ENCODE measurements at places on chromosomes 1 and 21.

DNA sequence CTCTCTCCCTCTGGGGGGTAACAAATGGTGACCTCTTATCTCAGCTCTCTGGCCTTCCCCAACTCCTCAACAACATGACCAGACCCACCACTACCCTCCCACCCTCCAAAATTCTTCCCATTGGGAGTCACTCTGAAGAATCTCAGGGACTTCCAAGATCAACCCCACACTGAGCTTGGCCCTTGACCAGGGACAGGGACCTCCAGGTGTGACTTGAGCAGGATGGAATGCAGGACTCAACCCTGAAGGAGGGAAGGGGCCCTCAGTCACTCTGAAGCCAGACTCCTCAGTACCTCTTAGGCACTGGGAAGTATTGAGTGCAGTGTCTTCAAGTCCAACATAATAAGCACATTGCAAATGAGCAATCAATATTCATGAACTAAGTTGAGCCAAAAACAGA lies 1.9 kb downstream of the CASQ1 start:
- DNase-seq, result no peak

DNA sequence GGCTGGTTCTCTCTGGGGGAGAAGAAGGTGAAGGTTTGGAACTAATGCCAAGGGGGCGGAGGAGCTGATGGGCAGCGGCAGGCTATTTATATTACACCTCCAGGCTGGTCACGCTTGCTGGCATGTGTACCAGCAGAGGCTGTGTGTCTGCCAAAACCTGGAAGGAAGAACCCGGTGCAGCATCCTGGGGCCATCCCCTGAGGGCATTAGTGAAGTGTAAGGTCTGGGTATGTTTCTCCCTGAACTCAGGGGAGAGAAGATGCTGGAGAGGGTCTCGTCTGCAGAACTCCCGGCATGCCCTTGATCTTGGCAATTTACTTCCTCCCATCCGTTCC lies 5.3 kb downstream of the DISP3 start:
- no peak for DNase-seq

DNA sequence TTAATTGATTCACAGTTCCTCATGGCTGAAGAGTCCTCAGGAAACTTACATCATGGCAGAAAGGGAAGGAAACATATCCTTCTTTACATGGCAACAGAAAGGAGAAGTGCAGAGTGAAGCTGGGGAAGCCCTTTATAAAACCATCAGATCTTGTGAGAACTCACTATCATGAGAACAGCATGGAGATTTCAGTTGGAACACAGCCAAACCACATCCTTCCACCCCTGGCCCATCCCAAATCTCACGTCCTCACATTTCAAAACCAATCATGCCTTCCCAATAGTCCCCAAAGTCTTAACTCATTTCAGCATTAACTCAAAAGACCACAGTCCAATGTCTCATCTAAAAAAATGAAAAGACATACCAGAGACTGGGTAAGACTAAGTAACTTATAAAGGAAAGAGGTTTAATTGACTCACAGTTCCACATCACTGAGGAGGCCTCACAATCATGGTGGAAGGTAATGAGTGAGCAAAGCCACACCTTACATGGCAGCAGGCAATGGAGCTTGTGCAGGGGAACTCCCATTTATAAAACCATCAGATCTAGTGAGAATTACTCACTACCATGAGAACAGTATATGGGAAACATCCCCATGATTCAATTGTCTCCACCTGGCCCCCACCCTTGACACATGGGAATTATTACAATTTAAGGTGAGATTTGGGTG lies 105.2 kb downstream of the MRPL39 start:
- DNase-seq, result peak; percentile 6

GRCh38 chr21:39441502-39442475 lies 3.8 kb downstream of the LCA5L start:
- no peak for DNase-seq

- no peak for DNase-seq
These were observed 319.2 kb upstream of the ADGRL4 start for GRCh38 chr1:79325705-79326104.

GRCh38 chr21:46203203-46203600 lies 18.9 kb upstream of the SPATC1L start:
- DNase-seq, result no peak

DNA sequence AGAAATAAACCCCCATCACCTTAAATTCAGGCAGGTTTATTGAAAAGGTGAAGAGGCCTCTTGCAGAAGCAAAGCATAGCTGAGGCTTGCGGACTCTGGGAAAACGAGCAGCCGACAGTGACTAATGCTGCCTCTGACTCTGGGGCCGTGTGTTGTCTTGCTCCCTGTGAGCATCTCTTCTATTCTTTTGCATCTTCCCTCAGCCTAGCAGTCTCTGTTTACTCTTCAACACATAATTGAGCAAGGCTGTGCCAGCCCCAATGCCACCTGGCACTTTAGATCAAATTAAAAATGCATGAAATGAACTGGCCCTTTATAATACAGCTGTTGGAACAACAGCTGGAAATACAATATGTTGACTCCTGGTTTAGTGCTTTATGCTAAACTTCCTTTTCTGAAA lies 18.4 kb upstream of the REG4 start:
- no peak for DNase-seq

GRCh38 chr1:38789498-38790169 lies 69.9 kb downstream of the RRAGC start:
- DNase-seq, result no peak

- DNase-seq, result no peak
These were observed 5.3 kb downstream of the PRDM16 start for GRCh38 chr1:3074297-3074741.

All from stimulated activated CD4-positive, alpha-beta T cell treated with anti-CD3 and anti-CD28 coated beads, Interleukin-15, amount 100 ng/mL, for 1 hour (primary cell).